ENCODE measurements at places on chromosomes 16 and 17.
A peak's percentile ranks its signal among the peaks of the same experiment; 100 is the strongest.

DNA sequence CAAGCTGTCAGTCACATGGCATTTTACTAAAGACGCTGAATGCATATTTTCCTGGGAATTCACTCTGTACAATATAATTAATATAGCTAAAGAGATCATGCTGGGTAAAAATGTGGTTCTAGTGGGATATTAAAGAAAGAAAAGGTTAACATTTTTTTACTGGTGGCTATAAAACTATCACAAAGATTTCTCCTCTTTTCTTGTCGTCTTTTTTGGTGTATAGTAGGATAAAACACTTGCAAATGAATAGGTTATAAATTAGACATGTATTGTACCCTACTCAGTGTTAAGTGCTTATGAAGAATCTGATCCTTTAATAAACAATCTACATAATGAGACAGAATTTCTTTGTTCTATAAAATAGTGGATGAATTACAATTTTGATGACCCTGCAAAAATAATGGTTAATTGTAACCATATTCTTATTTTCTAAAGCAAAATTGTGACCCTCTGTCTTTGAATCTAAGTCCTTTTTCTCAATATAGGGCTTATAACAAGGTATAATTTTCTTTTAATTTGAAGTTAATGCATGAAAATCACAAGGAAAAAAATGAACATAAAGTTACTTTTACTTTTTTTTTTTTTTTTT, 1540.4 kb upstream of the GOT2 start:
- no peak for DNase-seq
- no peaks in the 10 kb centered on the region for H3K36me3 ChIP-seq
- no peaks in the 10 kb centered on the region for H3K27me3 ChIP-seq
- H3K4me1 ChIP-seq, result no peaks in the 10 kb centered on the region
- no peak overlapping the region for H3K4me3 ChIP-seq

DNA sequence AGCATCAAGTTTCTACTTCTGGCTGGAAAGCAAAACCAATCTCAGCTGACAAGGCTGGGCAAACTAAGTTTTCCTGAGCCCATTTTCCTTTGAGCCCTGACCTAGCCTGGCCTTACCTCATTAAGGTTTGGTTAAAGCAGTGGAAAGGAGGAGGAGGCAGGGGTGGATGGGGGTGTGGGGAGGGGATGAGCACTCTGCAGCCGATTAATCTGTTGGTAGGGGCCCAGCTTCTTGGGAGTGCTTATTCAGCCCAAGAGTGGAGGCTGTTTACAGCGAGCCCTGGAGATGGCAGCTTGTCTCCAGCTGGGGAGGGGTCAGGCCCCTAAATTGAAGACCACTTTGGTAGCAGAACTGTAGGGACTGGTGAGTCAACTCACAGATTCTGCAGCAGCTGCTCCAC, 12.0 kb downstream of the SMCR8 start:
- peaks cover 39% of the 10 kb centered on the region for H3K36me3 ChIP-seq
- no peak overlapping the region for H3K27ac ChIP-seq

- no peak overlapping the region for H3K4me3 ChIP-seq
- no peak overlapping the region for H3K27ac ChIP-seq
- peaks cover 29% of the 10 kb centered on the region for H3K27me3 ChIP-seq
- no peaks in the 10 kb centered on the region for H3K36me3 ChIP-seq
- no peak for DNase-seq
- peaks cover 13% of the 10 kb centered on the region for H3K4me1 ChIP-seq
Measured at GRCh38 chr17:74357466-74357809, 4.2 kb downstream of the BTBD17 start.

DNA sequence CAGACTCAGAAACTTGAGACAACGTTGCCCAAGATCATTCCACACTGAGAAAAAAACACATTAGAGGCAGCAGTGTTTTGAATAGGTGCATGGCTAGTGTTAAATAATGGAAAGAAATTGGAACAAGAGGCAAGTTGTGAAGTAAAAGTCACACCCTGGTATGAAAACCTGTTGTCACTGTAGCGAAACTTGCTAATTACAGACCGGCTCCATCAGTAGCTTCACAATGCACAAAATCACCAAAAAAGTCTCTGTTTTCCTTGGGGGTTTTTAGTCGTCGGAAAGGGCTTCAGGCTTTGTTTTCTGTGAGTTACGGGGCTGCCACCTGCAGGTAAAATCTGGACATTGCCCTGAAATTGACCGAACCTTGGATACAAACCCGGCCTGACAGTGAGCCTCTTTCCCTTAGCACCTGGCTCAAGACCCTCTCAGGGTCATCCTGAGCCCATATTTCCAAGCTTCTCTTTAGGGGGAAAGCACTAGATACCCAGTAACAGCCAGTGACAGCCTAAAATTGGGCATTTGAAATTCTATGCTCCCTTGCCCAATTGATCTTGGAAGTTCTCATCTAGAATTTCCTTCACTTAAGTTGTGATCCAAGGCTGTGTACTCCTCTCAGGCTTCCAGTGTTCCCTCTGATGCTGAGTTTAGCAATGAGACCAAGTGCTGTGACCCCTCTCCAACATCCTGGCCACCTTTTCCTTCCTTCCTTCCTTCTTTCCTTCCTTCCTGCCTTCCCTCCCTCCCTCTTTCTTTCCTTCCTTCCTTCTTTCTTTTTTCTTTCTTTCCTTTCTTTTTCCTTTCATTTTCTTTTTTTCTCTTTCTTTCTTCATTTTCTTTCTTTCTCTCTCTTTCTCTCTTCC, 7.2 kb upstream of the GRB2 start:
- DNase-seq, result peak; percentile 79
- H3K36me3 ChIP-seq, result no peaks in the 10 kb centered on the region
- no peaks in the 10 kb centered on the region for H3K27me3 ChIP-seq

DNA sequence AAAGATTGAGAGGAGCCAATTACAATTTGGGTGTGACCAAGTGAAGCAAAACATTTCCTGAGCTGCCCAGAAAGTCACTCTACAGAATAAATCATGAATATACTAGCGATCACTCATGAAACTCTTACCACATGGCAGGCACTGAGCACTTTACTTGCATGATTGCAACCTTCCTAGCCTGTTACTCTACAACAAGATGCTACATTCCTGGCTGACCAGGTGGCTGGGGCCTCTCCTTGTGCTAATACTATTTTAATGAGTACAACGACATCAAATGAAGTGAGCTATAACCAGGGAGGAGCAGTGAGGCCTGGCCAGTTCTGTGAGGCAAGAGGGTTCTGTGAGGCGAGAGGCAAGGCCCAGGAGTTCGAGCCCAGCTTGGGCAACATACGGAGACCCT, 75.2 kb downstream of the CPPED1 start:
- no peaks in the 10 kb centered on the region for H3K27me3 ChIP-seq
- DNase-seq, result no peak
- no peaks in the 10 kb centered on the region for H3K4me1 ChIP-seq
- no peaks in the 10 kb centered on the region for H3K36me3 ChIP-seq
- H3K27ac ChIP-seq, result no peak overlapping the region

DNA sequence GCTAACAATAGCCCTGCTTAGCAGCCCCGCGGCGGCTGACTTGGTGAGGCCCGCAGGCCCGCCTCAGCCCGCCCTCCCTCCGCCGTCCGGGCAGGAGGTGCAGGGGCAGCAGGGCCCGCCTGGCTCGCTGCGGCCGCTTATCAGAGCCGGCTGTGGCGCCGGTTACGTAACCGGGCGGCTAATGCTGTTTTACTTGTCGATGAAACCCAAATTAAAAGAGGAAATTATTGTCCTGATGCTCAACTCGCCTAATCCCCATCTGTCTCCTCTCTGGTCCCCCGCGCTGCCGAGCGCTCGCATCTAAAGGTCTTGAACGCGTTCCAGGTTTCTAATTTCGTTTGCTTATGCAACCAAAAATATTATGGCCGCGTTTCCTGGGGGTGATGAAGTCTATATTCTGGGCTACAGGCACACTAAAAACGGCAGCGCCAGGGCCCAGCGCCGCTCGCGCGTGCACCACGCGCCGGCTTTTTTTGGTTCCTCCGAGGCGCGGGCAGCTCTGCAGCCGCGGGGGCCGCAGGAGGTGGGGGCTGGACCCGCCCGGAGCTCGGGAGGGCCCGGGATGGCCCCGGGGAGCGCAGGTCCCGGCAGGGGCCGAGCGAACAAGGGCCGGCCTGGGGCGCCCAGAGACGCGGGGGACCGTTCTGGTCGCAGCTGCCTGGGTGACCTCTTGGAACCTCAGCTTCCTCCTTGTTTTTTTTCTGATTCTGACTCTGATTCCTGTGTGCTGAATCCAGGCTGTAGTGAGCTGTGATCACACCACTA, 65.2 kb upstream of the TOB1 start:
- H3K4me3 ChIP-seq, result peak overlapping the region; percentile 45
- H3K36me3 ChIP-seq, result no peaks in the 10 kb centered on the region
- no peaks in the 10 kb centered on the region for H3K27me3 ChIP-seq

- peaks cover 26% of the 10 kb centered on the region for H3K36me3 ChIP-seq
- H3K27me3 ChIP-seq, result no peaks in the 10 kb centered on the region
- peak; percentile 25 for DNase-seq
- H3K27ac ChIP-seq, result no peak overlapping the region
- no peak overlapping the region for H3K4me3 ChIP-seq
- peaks cover 17% of the 10 kb centered on the region for H3K4me1 ChIP-seq
Measured at GRCh38 chr17:46942441-46943217, 19.7 kb downstream of the GOSR2 start.

DNA sequence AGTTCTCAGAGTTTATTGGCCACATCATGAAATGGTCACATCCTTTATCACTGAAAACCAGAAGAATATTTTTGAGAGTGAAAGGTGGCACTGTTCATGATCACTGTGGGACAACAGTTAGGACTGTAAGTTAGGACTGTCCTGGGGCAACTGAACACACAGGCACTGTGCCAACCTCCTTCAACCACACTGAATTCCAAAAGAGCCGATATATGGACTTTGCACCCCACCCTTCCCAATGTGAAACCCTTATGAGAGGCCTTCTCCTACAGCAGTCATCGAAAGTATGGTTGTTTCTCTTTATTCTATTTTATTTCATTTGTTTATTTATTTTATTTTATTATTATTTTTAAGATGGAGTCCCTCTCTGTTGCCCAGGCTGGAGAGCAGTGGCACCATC, 353.5 kb downstream of the TOX3 start:
- no peaks in the 10 kb centered on the region for H3K27me3 ChIP-seq
- DNase-seq, result no peak
- no peak overlapping the region for H3K27ac ChIP-seq
- H3K36me3 ChIP-seq, result no peaks in the 10 kb centered on the region
- no peak overlapping the region for H3K4me3 ChIP-seq

GRCh38 chr17:39776252-39776651, 38.5 kb downstream of the GRB7 start:
- no peaks in the 10 kb centered on the region for H3K27me3 ChIP-seq
- DNase-seq, result peak; percentile 29
- peaks cover 84% of the 10 kb centered on the region for H3K4me1 ChIP-seq
- peak overlapping the region; percentile 64 for H3K4me3 ChIP-seq
- H3K36me3 ChIP-seq, result no peaks in the 10 kb centered on the region

DNA sequence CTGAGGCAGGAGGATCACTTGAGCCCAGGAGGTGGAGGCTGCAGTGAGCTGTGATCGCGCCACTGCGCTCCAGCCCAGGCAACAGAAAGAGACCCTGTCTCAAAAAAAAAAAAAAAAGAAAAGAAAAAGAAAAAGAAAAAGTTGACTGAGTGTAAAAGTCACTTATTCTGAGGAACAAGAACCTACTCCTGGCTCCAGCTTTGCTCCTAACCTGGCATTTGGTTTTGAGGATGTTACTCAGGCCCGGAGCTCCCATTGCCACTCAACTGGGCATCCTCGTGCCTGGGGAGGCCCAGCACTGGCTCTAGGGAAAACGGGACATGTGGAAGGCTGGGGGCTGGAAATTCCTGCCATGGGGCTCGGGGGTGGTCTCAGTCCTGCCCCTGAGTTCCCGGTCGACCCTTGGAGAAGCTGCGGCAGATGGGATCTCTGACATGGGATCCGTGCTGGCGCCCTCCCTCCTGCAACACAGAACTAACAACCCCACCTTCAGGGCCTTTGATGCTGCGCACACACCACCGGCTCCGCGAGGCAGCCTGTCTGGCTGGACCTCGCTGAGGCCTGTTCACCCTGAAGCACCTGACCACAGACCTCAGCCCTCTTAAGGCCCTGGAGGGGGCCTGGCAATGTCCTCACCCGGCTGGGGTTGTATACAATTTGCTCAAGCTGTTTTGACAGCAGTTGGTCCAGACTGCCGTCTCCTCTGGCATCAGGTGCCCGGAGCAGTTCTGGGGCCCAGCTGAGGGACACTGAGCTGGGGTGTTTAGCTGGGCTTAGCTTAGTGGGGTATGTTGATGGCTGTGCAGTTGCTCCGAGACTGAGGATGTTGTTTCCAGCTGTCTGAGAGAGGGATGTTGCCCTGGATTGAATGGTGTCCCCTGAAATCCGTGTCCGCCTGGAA, 12.3 kb downstream of the CD7 start:
- no peaks in the 10 kb centered on the region for H3K36me3 ChIP-seq
- no peak overlapping the region for H3K27ac ChIP-seq
- H3K4me3 ChIP-seq, result no peak overlapping the region

DNA sequence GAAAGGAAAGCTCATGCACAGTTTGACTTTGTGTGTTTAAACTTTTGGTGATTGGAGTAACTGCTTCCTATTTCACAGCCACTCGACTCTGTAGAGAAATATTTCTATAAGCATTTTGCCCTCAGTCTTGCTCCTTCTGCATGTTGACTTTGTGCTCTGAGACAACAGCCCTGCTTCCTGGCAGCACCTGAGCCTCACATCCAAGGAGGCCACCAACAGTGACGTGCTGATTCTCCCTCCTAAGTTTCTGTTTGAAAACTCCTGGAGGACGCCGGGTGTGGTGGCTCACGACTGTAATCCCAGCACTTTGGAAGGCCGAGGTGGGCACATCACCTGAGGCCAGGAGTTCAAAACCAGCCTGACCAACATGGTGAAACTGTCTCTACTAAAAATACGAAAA, 23.9 kb upstream of the WSB1 start:
- no peak overlapping the region for H3K4me3 ChIP-seq
- H3K27ac ChIP-seq, result no peak overlapping the region
- no peak for DNase-seq

DNA sequence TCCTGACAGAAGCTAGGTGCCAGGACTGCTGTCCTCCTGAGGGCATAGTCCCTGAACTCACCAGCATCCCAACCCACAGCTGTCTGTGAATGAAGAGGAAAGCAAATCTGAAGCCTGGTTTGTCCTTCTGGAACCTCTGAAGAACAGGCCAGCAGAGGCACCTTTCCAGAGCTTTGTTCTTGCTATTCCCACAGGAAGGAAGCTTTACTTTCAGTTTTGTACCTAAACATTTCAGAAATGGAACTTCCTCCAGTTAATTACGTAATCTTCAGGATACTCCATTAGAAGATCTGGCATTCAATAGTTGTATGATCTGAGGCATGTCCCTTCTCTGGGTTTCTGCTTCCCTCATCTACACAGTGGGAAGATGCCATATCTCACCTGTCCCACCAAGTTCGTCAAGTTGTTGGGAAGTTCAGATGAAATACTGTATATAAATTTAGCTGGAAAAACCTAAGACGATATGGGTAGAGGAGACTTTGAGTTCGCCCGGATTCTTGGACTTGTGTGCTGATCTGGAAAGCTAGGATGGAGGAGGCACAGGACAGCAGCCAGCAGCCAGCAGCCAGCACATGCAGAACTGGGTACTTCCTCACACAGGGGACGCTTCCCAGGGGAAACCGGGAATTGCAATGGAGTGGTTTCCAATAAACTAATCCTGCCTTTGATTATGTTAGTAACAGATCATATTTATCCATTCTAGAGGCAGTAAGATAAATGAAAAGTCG, 22.4 kb downstream of the NXPH3 start:
- H3K4me3 ChIP-seq, result no peak overlapping the region
- H3K4me1 ChIP-seq, result no peaks in the 10 kb centered on the region
- no peaks in the 10 kb centered on the region for H3K27me3 ChIP-seq
- peaks cover 59% of the 10 kb centered on the region for H3K36me3 ChIP-seq
- no peak for DNase-seq
